ENCODE measurements at places on chromosomes 3 and 15. TPM values are rescaled to one million over a fixed set of nuclear protein-coding genes. Genes with fewer than 3 reads are reported as not detected.

DNA sequence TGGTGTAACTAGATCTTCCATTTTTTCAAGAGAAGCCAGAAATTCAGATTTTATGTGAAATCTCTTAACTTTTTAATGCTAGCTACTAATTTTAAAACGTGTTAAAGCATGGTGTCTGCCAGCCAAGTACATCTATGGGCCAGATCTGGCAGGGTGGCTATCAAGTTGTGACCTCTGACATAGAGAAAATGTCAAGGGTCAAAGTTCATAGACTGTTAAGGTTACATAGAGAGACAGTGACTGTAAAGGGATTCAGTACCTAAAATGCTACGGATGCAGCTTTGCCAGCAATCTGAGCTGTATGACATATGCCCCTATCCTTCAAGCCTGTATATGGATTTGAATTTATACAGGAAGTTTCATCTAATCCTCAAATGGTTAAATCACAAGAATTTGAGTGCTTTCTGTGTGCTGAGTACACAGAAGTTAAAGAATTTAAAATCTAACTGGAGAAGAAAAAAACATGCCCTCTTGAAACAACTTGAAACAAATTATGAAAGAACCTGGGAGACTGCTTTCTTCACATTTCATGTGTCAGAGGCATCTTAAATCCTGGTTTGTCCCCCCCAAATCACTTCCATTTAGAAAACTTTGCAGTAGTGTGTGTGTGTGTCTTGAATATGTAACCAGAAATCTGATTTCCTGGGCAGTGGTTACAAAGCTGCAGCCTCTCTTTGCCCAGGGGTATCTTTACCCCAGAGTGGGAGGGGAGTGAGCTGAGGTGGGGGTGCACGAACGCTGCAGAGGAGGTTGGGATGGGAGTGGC, 895 bp upstream of the ARHGAP31 start:
- no peak for DNase-seq
- H3K36me3 ChIP-seq, result no peaks in the 10 kb centered on the region
- H3K4me3 ChIP-seq, result peak overlapping the region; percentile 27
- no peak overlapping the region for H3K27ac ChIP-seq

DNA sequence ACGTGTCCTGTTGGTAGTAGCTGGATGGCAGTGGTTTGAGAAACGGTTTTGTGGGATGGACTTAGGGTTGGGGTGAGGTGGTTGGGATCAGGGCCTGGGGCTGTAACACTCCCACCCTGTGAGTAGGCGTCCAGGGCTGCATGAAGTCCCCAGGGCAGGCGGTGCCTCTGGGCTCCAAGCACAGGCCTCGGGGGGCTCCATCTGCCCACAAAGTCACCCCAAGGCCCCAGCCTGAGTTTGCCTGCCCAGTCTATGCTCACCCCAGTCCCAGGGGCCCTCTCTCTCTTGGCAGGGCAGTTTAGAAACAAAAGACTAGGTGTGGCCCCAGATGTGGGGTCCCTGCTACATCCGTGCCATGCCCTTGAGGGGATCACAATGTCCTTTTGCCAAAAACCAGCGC, 86.9 kb upstream of the PRR23E start:
- no peak overlapping the region for H3K27ac ChIP-seq
- no peak overlapping the region for H3K4me3 ChIP-seq
- H3K36me3 ChIP-seq, result no peaks in the 10 kb centered on the region
- no peaks in the 10 kb centered on the region for H3K4me1 ChIP-seq
- DNase-seq, result no peak
- peaks cover 38% of the 10 kb centered on the region for H3K27me3 ChIP-seq

DNA sequence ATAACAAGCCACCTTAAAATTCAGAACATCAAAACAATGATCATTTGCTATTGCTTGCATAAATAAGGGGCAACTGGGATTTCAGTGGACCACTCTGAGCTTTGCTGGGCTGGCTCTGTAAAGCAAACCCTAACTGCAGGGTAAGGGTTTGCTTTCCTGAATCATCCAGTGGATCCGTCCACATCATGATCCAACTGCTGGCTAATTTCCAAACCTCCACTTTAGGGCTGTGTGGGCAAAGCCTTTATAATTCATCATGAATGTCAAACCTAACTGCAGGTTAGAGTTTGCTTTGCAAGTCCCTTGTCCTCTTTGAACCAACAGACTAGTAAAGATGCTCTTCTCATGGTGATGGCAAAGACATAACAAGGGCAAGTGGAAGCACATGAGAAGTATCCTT, 76.1 kb downstream of the SYNPR start:
- H3K27ac ChIP-seq, result no peak overlapping the region
- H3K36me3 ChIP-seq, result no peaks in the 10 kb centered on the region
- no peaks in the 10 kb centered on the region for H3K27me3 ChIP-seq

- no peak overlapping the region for H3K4me3 ChIP-seq
- H3K4me1 ChIP-seq, result peaks cover 17% of the 10 kb centered on the region
- H3K36me3 ChIP-seq, result peaks cover 4% of the 10 kb centered on the region
- no peak overlapping the region for H3K27ac ChIP-seq
- no peak for DNase-seq
- no peaks in the 10 kb centered on the region for H3K27me3 ChIP-seq
These were observed 3.7 kb upstream of the WDR82 start for GRCh38 chr3:52281981-52282801.

DNA sequence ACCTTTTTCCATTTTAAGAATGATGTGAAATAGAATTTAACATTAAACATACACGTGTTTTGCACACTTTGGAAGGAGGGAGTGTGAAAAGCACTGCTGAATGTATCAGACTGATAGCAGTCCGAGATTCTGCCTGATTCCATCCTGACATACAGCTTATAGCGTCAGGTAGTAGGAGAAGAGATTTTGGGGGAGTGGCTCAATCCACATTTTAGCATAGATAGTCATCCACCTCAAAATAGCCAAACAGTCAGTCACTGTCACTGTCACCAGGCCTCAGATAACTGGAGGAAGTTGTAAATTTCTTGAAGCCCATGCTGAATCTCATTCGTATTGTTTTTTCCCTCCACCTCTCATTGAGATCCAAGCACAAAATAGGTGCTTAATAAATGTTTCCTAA, 35.4 kb upstream of the ARHGEF26 start:
- no peaks in the 10 kb centered on the region for H3K27me3 ChIP-seq
- no peaks in the 10 kb centered on the region for H3K4me1 ChIP-seq
- no peak for DNase-seq
- H3K4me3 ChIP-seq, result no peak overlapping the region
- no peaks in the 10 kb centered on the region for H3K36me3 ChIP-seq

DNA sequence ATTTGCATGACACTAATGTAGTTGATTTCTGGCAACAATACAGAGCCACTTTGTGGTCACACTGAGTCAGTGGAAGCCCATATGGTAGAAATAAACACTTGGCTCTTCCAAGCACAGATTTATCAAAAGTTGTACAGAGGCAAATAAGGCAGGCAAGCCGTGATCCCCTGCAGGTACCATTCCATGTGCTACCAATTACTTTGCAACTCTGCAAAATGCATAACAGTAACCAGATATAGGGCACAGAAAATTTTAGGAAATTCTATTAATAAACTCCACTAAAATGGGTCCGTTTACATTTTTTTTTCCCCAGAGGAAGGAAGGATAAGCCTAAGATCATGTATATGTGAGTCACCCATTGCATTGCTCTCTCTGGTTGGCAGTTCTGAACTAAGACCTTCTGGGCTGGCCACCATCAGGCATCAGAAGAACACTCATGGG, 103.1 kb upstream of the PTX3 start:
- no peaks in the 10 kb centered on the region for H3K4me1 ChIP-seq
- H3K4me3 ChIP-seq, result no peak overlapping the region
- H3K27ac ChIP-seq, result no peak overlapping the region
- H3K36me3 ChIP-seq, result no peaks in the 10 kb centered on the region
- DNase-seq, result no peak

DNA sequence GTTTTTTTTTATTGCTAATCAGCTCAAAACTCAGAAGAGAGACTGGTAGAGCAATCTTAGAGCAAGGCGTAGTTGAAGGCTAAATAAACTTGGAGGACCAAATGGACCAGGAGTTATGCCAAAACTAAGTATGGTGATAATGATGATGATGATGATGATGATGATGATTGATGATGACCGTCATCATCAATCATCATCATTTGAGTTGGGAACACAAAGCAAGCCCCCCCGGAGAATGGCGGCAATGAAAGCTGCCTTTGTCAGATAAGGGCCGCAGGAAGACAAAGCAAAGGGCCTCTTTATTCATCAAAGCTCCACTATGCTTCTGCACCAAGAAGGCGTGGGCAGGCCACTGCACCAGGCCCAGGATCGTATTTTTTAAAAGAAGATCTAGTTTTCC, 82.1 kb upstream of the RAD18 start:
- H3K27me3 ChIP-seq, result peaks cover 31% of the 10 kb centered on the region
- no peak for DNase-seq
- H3K27ac ChIP-seq, result no peak overlapping the region
- H3K4me1 ChIP-seq, result no peaks in the 10 kb centered on the region
- H3K36me3 ChIP-seq, result no peaks in the 10 kb centered on the region

GRCh38 chr15:65183865-65184159, 1.3 kb downstream of the CLPX start:
- peak; percentile 5 for DNase-seq
- peak overlapping the region; percentile 70 for H3K4me3 ChIP-seq
- peaks cover 34% of the 10 kb centered on the region for H3K36me3 ChIP-seq
- no peaks in the 10 kb centered on the region for H3K27me3 ChIP-seq

GRCh38 chr3:45781271-45781670, 15.1 kb downstream of the SLC6A20 start:
- no peak overlapping the region for H3K27ac ChIP-seq
- no peaks in the 10 kb centered on the region for H3K36me3 ChIP-seq
- H3K4me1 ChIP-seq, result peaks cover 6% of the 10 kb centered on the region
- DNase-seq, result no peak

GRCh38 chr3:99348451-99348850, 289.9 kb upstream of the COL8A1 start:
- H3K27me3 ChIP-seq, result no peaks in the 10 kb centered on the region
- DNase-seq, result no peak
- no peak overlapping the region for H3K27ac ChIP-seq
- no peaks in the 10 kb centered on the region for H3K36me3 ChIP-seq

- no peaks in the 10 kb centered on the region for H3K36me3 ChIP-seq
- no peak for DNase-seq
- no peak overlapping the region for H3K27ac ChIP-seq
- no peak overlapping the region for H3K4me3 ChIP-seq
- peaks cover 54% of the 10 kb centered on the region for H3K27me3 ChIP-seq
These were observed 90.4 kb downstream of the BDH1 start for GRCh38 chr3:197465197-197465995.

DNA sequence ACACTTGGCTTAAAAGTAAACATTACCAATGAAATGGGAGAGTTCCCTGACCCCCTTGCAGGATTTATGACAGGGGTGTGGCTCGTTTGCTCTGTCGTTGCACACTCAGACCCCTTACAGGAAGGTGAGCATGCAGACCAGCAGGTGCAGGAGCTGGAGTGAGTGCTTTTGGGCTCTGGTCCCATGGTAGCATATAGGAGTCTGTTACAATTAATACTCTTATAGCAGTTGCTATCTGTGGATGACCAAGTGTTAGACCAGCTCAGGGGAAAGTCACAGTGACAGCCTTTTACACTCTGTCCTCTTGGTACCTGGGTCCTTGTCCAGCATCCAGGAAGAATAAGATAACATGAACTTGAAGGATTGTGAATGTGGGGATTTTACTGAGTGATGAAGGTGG, 1177.5 kb downstream of the NSUN3 start:
- H3K4me1 ChIP-seq, result no peaks in the 10 kb centered on the region
- no peaks in the 10 kb centered on the region for H3K36me3 ChIP-seq
- H3K27ac ChIP-seq, result no peak overlapping the region
- H3K4me3 ChIP-seq, result no peak overlapping the region

DNA sequence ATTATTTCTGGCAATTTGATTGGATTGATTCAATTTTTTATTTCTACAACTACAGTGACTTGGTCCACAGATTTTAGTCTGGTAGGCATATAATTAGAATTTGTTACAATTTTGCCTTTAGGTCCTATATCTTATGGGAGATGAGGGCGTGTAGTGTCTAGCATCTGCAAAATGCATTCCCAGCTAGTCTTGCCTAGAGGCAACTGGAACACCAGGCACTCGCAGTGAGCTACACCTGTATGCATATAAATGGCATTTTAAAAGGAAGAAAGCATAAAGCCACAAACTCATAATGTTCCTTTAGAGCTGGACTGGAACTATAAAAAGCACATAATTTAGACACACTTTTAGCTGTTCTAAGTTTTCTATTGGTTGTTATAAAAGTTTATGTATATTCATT, 17.9 kb upstream of the SPPL2A start:
- H3K4me3 ChIP-seq, result no peak overlapping the region
- H3K4me1 ChIP-seq, result no peaks in the 10 kb centered on the region
- H3K36me3 ChIP-seq, result no peaks in the 10 kb centered on the region
- DNase-seq, result no peak
- H3K27ac ChIP-seq, result no peak overlapping the region

GRCh38 chr3:172919297-172919683, 168.8 kb downstream of the ECT2 start:
- H3K27me3 ChIP-seq, result no peaks in the 10 kb centered on the region
- no peaks in the 10 kb centered on the region for H3K36me3 ChIP-seq
- no peak overlapping the region for H3K4me3 ChIP-seq
- DNase-seq, result no peak

GRCh38 chr3:71989165-71989564, 204.2 kb upstream of the PROK2 start:
- no peak for DNase-seq
- no peak overlapping the region for H3K4me3 ChIP-seq
- H3K27ac ChIP-seq, result no peak overlapping the region
- H3K27me3 ChIP-seq, result no peaks in the 10 kb centered on the region

DNA sequence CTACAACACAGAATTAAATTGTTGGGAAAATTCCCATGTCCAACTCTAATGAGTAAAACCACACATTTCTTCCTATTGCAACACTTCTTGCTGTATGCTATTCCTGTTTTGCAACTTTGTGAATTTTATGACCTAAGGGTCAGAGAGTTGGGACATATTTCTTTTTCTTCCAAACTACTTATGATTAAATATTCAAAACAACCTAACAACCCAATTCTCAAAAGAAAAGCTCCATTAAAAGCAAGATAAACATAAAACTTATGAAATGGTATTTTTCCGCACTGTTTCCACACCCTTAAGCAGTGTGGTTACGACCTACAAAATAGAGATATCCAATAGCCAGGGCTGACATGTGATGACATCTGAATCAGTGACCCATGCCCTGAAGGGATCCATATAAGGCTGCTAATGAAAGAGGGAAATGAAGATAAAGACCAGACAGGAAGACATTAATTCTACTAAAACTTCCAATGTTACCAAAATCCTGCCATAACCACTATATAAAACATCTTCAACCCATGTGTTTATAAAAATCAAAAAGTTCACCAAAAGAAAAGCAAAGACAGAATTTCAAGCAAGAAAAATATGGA, 45.6 kb downstream of the DMXL2 start:
- no peaks in the 10 kb centered on the region for H3K27me3 ChIP-seq
- no peak overlapping the region for H3K4me3 ChIP-seq
- no peak for DNase-seq
- H3K36me3 ChIP-seq, result 0 out of 3 replicates have a peak, but pooled peaks cover 2% of the 10 kb centered on the region

The PPP1R14D gene
- total RNA-seq, result not detected

The SLC24A5 gene
- not detected for total RNA-seq

The LSMEM2 gene
- total RNA-seq, result not detected

The KLF15 gene
- 4.8 TPM for total RNA-seq

Measured in K562 (cell line).